Stimulated activated CD8-positive, alpha-beta memory T cell treated with anti-CD3 and anti-CD28 coated beads, Interleukin-15, amount 100 ng/mL, for 24 hours (primary cell): ENCODE measurements at places on chromosomes 3 and 15.

- no peak for DNase-seq
These were observed 413.7 kb downstream of the LPP start for GRCh38 chr3:188567478-188568195.

GRCh38 chr15:46280762-46281542 is 646.1 kb downstream of the SQOR start:
- DNase-seq, result no peak

- DNase-seq, result no peak
These were observed 27.6 kb upstream of the ATP8B4 start for GRCh38 chr15:50146632-50147031.

- DNase-seq, result no peak
These were observed 3.0 kb downstream of the MYEF2 start for GRCh38 chr15:48175126-48175525.

- no peak for DNase-seq
These were observed 22.1 kb upstream of the POLG start for GRCh38 chr15:89356634-89357298.

- DNase-seq, result no peak
These were observed 28.9 kb downstream of the FBXW12 start for GRCh38 chr3:48400824-48401433.

DNA sequence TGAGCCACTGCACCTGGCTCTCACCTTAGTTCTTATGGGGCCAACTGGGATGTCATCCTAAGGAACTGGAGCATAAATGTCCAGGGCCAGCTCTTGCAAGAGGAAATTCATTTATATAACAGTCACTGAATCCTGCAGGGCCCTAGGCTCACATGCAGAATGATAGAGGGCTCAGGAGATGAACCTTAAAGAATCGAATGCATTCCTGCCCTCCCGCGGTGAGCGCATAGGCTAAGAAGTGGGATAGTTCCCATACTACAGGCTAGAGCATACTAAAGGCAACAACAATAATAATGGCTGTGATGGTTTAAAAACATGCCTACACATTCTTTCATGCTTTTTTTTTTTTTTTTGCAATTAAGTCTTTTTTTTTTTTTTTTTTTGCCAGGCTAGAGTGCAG is 17.1 kb upstream of the CSRNP1 start:
- DNase-seq, result no peak

DNA sequence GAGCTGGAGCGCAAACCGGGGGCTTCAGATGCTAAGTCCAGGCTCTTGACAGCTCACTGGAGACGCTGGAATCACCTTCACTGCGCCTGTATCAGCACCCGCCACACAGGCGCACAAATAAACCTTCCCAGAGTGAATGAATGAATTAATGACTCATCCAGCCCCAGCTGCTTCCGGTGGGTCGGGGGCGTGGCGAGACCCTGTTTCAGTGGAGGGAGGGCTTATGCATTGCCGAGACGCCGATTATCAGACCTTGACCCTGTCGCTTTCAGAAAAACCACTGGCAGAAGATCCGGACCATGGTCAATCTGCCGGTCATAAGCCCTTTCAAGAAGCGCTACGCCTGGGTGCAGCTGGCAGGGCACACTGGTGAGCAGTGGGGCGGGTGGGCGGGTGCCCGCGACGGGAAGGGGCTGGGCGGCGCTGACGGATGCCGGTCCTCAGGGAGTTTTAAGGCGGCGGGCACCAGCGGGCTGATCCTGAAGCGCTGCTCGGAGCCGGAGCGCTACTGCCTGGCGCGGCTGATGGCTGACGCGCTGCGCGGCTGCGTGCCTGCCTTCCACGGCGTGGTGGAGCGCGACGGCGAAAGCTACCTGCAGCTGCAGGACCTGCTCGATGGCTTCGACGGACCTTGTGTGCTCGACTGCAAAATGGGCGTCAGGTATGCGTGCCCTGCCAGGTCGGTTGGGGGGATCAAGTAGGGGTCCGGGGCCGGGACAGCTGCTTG is 7.7 kb downstream of the ITPKA start:
- no peak for DNase-seq

GRCh38 chr15:101126618-101127505 is 125.0 kb downstream of the CHSY1 start:
- no peak for DNase-seq

DNA sequence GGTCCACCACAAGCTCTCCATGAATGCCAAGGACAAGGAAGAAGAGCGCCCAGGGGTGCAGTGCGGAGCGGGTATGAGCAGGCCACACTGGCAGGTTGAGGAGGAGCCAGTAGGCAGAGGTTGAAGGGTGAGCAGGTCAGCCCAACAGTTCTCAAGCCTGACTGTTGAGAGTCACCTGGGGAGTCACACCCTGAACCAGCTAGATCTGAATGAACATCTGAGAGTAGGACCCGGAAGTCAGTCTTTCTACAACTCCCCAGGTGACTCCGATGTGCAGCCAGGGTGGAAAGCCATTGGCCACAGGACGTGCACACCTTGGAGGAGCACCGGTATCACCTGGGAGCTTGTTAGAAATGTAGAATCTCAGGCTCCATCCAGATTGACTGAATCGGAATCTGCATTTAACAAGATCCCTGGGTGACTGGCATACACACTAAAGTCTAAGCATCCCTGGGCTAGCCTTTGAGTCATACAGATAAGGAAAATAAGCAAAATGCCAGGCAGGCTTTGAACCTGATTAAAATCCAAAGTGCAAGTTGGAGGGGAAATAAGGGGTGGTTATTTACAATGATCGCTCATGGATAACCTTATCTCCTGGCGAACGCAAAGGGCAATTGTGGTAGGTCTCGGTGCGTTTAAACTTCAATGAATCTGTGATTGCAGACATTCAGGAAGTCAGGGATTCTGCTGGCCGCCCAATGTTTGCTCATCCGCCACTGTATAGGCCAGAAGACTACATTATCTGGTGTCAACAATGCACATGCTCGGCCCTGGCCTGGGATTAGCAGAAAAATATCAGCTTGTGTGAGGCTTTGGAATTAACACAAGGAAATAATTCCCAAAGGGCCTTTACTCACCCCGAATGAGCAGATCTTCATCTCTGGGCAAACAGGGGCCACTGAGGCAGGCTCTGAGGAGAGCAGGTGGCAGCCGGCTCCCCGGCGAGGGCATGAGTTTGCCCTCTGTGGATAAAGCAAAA is 11.7 kb upstream of the LYZL4 start:
- DNase-seq, result no peak

DNA sequence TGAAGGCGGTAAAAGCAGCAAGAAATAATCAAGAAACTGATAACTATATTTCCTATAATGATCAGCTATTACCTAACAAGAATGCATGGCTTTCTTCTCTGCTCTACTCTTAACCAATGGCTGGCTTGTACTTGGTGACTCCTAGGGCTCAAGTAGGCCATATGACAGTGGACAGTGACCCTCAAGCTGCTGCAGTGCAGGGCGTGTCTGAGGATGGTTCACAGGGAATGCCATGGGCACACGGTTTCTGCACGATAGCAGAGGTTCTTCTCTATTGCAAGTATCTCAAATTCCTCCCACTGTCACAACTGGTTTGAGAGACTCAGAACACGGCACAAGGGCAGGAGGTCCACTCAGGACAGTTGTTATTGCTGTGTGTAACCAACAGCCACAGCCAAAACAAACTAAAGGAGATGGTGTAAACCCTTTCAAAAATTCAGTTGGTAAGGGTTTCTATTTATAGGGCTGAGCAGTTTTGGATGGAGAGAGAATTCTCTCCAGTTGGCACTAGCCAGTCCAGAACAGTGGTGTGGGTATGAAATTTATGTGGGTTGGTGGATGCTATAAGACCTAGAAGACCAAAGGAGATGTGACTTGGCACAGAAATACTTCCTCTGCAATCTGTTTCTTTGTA is 103.2 kb upstream of the ST8SIA2 start:
- DNase-seq, result no peak

DNA sequence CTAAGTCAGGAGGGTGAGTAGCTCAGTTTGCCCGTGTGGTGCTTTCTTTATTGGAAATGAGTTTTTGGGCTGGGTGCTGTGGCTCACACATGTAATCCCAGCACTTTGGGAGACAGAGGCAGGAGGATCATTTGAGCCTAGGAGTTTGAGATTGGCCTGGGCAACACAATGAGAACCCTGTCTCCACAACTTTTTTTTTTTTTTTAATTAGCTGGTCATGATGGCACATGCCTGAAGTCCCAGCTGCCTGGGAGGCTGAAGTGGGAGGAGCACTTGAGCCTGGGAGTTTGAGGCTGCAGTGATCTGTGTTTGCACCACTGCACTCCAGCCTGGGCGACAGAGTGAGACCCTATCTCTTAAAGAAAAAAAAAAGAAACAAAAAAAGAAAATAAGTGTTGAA is 174.9 kb downstream of the NSMCE3 start:
- DNase-seq, result no peak

DNA sequence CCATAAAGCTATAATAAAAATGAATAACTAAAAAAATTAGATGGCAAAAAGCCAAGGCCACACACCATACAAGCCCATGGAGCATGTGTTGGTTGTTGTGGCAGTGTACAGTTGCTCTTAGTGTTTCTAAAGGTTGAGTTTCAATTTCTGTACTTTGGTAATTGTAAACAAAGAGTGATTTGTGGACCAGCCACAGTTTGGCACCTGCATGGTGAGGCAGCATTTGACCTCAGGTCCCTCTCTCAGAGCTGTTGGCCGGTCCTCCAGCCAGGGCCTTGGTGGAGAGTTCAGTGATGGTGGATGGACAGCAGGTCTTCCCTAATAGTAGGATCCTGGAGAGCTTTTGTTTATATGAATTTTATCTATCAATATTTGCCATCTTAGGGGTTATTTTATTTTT is 5.6 kb downstream of the ACAD9 start:
- no peak for DNase-seq

DNA sequence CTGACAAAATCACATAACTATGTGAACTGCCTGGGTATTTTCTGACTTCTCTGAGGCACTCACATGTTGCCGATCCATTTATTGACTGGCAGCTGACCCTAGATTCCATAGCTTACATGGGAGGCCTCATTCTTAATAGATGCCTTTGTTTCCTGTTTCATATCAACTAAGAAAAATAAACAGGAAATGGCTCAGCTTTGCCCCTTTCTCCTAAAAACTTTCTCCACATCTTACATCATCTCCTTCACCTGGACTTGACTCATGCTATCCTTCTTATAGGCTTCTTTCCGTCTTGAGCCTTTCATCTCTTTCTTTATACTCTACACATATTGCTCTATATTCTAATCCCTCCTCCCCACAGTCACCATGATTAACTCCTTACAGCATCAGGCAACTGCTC is 38.0 kb downstream of the TXNRD3 start:
- DNase-seq, result no peak

DNA sequence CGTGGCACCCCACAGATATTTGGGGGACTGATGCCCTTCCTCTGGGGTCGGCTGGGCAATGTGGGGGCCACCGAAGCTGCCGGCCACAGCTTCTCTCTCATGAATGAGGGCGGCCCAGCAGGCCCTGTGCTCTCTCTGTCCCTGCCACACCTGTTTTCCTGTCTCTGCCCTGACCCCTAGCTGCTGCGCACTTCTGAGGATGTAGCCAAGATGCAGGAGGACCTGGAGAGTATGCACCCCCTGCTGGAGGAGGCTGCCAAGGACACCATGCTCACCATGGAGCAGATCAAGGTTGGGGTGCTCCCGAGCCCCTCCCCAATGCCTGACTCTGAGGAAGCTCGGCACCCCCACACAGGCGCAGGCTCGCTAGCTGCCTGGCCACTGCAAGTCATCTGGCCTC is 59.7 kb downstream of the SEMA3G start:
- no peak for DNase-seq

GRCh38 chr3:32381922-32382321 is 9.7 kb upstream of the CMTM7 start:
- no peak for DNase-seq

DNA sequence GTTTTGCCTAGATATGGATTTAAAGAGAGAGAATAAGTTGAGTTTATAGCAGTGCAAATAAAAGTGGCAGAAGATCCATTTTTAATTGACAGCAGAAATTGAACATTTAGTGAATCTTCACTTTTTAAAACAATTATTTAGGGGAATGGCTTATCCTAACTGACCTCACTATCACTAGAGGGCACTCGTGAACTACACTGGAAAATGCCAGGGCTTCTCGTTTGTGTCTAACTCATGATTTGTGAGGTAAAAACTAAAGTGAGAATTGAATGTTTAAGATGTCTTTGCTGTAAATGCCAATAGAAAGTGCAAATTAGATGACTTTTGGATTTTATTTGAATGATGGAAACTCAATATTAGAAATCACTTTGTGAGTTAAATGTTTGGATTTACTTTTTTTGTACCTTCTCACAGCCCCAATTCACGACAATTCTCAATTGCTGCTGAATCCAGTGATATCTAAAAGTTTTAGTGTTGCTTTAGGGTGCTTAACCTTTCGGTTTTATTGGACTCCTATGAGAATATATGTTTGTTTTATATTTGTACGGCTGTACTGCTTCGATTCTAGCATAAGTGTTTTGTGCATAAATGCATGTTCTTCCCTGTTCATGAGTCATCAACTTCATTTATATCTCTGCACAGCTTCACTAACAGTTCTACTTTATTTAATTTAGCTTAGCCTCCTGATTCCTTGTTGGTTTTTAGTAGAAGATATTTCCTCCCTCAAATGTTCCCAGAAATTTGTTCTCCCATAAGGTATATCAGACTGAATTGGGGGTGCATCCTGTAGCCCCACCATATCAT is 462.1 kb downstream of the MFSD1 start:
- DNase-seq, result no peak

GRCh38 chr15:84604826-84605553 is 4.2 kb downstream of the ZSCAN2 start:
- DNase-seq, result peak; percentile 35

DNA sequence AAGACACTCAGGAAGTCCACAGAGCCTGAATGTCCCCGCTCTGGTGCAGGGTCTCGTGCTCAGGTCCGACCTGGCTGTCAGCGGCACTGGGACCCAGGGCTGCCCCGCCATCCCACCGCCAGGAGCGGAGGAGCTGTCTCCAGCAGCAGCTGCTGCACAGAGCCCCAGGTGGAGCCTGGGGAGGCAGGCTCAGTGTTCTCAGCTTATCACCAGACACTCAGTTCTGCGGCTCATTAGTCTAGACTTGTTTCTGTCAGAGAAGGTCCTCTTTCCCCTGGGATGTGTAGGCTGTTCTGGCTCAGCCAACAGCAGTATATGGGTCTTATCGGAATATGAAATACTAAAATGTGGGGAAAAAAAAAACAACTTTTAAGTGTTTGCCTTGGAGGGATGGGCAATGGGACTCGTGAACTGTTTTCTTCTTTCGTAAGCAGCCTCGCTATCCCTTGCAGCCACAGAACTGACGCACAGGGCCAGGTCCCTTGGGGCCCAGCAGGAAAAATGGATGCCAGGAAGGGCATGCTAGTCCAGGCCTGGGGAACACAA is 75.9 kb downstream of the KLF13 start:
- no peak for DNase-seq

DNA sequence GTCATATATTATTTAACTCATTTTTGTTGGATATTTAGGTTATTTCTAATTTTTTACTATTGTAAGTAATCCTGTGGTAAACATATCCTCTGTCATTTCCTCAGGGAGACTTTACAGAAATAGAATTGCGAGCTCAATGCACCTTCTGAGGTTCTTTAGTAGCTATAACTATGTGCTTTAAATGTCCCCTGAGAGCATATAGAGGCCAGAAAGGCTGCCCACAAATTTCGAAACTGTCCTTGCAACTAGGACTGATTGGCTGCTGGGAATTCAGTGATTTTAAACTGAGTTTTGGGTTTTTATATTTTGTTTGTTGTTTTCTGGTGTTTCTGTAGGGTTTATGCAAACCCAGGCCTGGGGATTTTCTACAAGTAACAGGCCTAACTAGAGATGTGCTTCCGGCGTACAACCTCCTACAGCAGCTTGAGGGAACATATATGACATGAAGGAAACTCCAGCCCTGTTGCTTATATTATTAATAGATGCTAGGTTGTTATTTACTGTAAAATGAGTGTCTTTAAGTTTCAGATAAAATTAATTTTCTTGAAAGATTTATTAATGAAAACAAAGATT is 29.1 kb upstream of the P4HTM start:
- no peak for DNase-seq
